Kidney epithelial cell (primary cell): ENCODE measurements at places on chromosomes 7 and 10. TPM values are rescaled to one million over a fixed set of nuclear protein-coding genes. Genes with fewer than 3 reads are reported as not detected.

DNA sequence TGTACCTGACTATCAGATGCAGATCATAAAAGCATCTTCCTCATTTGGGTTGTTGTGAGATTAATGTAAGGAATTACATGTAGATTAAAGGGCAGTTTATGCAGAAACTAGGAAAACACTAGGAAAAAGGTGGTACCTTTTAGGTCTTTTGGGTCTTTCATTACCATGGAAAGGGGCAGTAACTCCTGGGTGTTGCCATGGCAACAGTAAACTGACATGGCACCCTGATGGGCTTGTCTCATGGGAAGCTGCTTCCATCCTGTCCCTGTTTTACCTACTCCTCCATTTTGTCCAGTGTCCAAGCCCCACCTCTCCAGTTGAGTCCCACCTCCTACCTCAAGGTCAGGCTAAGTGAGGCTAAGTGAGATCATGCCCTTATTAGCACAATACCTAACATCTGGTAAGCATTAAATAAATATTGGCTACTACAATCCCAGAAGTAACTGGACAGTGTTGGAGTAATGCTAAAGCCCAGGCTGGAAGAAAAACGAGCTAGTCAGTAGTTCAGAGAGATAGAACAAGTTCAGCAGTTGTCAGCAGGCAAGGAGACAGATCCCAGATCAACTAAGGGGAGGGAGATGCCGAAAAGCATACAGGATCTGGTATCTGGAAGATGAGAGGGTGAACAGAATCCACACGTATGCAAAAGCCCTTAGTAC, 240.0 kb upstream of the AUTS2 start:
- no peak for DNase-seq

DNA sequence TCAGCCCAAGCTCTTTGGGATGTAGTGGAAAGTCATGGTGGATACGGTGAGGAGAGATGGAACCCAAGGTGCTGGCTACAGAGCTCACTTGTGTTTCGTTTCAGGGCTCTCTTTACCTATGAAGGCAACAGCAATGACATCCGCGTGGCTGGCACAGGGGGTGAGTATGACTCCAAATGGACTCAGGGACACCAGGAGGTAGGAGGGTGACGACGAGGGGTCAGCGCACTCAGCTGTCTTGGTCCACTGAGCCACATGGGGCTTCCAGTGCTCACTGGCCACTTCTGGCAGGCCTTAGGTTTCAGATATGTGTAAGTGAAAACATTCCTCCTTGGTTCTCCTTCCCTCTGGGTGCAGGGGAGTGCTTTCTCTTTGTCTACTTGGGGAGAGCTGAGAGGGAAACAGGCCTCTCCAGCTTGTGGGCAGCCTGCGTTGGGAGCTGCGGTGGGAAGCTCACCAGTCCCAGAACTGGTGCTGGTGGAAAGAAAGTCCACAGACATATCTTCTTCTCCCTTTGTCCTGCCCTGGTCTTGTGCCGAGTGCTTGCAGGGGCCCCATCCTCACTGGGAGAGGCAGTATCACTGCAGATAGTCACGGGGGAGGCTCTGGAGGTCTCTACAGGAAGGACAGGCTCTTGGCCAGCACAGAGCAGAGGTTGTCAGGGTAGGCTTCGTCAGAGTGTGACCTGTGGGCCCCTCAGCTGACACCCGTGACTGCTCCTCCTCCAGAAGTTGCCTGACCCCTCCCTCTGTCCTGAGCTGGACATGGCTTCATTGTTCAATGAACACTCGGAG, 5.8 kb downstream of the DBNL start:
- DNase-seq: no peak

DNA sequence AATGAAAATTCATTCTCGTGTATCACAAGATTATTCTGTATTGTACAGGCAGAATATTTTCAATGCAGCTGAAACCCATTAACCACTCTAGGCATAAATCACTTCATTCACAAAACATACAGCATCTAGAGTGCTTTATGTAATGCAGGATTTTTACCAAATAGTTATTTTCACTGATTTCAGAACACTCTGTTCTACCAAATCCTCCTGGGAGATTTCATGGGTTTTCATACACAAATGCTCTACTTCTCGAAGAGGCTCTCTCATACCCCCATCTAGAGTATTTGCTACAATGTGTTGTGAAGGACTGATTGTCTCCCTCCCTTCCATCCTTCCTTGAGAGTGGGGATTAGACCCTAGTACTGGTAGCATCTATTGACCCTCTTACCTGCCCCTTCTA, 209.2 kb upstream of the LRRN3 start:
- DNase-seq: no peak

- no peak for DNase-seq
Observed at GRCh38 chr10:11454958-11455566, 156.4 kb downstream of the USP6NL start.

- DNase-seq: peak; percentile 21
Observed at GRCh38 chr7:29375641-29376562, 181.3 kb downstream of the CHN2 start.

DNA sequence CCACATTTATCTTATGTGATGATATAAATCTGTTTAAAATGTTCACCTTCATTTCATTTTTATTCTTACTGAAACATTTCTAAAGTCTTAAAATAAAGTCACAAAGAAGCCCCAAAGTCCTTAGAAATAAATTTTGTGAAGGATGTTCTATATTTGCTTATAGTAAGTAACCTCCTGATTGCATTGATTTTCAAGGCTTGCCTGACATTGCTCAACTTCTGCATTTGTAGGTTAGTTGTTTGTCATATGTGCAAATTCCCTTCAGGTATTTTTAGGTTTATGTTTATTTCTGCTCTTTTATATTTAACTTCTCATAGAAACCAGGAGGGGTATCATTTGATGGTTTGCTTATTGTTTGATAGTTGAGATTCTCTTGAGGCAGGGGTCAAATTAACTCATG, 417.8 kb downstream of the ARL4A start:
- no peak for DNase-seq

- DNase-seq: no peak
Observed at GRCh38 chr7:116786791-116787443, 75.5 kb upstream of the CAPZA2 start.

DNA sequence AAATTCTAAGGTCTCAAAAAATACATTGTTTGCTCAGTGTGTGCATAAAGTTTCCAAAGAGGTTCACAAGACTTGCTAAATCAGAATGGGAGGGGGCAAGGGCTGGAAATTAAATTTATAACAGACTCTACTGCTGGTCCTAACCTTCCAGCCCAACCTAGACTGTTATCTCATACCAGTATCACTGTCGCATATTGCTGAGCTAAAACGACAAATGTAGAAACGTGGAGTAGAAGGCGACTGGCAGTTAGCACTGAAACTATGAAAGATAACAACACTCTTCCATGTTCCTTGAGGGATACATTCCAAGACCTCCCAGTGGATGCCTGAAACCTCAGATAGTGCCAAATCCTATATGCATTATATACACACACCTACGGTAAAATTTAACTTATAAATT, 514.3 kb downstream of the KCNMA1 start:
- no peak for DNase-seq

DNA sequence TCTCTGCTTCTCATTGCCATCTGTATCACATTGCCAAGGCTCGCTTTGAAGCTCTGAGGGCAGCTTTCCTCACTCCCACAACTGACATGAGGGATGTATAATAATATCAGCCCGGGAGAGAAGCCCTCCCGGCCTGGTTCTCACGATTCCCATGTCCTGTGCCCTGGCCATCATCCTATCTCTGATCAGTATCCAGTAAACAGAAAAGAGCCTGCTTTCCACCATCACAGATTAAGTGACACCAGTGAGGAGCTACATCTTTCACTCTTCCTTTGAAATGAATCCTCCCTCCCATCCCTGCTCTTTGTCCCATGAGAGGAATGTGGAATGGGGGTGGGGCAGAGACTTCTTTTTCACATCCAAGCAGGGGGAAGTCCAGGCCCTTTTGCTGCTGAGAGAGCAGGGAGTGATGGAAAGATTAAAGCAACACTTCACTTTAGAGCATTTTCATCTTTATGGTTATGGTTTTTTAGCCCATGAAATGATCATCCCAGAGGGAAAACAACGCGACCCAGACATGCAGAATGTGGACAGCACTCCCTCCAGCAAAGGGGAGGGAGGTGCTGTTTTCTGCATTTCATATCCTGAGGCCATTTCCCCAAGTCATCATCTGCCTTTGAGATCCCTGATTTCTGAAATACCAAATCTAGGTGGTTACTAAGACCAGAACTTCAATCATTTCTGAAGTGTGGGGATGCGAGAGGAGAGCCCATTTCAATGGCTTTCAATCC, 84.6 kb upstream of the LYZL1 start:
- no peak for DNase-seq

Gene SEC31B
- total RNA-seq: 1.6 and 2.6 TPM in 2 replicates

Gene VWA2
- total RNA-seq: 2.2 and 3.8 TPM in 2 replicates

Gene HOXA9
- 46.5 and 53.7 TPM in 2 replicates for total RNA-seq

Gene GPR15LG
- not detected in 2 replicates for total RNA-seq

Gene CALCR
- not detected in 2 replicates for total RNA-seq
